ENCODE measurements at places on chromosomes 6 and 20.

DNA sequence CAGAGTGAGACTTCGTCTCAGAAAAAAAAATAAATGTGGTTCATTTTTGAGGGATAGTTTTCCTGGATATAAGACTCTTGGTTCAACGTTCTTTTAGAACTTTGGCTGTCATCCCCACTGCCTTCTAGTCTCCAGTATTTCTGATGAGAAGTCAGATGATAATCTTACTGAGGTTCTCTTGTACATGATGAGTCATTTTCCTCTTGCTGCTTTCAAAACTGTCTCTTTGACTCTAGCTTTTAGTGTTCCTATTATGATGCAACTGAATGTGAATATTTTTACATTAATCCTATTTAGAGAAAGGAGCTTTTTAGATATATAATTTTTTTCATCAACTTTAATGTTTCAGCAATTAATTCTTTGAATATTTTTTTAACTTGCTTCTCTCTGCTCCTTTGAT lies 46.0 kb upstream of the OR14J1 start:
- DNase-seq, result no peak

- DNase-seq, result no peak
Measured at GRCh38 chr6:26092443-26092842, 5.2 kb downstream of the HFE start.

DNA sequence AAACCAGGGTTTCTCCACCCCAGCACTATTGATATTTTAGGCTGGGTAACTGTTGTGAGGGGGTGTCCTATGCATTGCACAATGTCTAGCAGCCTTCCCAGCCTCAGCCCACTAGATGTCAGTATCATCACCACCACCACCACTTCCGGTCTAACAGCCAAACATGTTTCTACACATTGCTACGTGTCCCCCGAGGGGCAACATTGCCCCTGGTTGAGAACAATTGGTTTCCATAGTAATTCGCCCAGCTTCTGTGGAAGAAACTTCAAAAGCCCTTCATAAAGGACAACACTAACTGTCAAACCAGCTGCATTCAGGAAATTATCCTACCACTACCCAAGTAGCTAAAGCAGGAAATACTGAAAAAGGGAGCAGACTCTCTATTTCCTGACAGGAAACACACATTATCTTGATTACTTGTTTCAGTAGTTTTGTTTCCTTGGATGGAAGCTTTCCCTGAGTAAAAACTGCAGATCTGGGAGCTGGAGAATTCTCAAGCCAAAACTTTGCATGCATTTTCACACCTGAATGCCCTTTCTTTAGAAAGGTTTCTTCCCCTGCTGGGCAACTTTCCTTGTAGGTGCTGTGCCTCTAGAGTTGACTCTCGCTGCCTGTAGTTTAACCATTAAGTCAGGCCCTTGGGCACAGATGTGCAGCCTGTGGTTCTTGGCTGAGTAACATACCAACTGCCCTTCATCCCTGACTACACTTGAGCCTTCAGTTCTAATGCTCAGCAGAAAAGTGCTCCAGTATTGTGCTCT lies 23.6 kb downstream of the PKHD1 start:
- DNase-seq, result peak; percentile 9

GRCh38 chr6:16582446-16583143 lies 178.7 kb downstream of the ATXN1 start:
- DNase-seq, result no peak

GRCh38 chr6:99019381-99019780 lies 71.6 kb upstream of the FBXL4 start:
- DNase-seq, result no peak

DNA sequence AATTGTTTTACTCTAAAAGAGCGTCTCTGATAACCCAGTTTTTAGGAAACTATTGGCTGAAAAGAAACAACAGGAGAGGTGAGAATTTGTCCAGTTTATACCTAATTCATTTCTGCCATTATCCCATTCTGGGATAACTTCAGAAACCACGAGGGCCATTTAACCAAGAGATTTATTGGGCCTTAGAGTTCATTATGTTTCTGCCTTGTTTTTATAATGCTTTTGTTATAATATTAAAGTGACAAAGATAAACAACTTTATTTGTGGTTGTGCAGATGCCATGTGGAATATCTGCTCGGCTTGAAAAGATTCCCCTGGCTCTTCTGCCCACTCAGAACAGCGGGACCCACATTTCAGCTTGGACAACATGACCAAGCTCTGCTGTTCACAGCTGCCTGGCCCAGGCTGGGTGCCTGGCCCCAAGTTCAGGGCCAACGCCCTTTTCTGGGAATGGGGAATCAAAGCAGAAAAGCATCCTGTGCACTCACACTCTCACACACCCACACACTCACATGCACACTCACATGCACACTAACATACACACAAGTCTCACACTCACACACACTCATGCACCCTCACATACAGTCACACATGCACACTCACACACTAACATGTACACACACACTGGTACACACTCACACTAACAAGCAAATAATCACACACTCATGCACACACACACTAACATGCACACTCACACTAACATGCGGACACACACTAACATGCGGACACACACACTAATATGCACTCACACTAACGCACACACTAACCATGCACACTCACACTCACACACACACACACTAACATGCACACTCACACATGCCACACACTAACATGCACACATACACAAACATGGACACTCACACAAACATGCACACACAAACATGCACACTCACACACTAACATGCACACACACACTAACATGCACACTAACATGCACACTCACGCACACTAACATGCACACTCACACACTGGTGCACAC lies 86.7 kb upstream of the NEDD9 start:
- no peak for DNase-seq

GRCh38 chr6:169266746-169267591 lies 13.3 kb upstream of the THBS2 start:
- no peak for DNase-seq

GRCh38 chr20:32638848-32639247 lies 34.9 kb downstream of the C20orf203 start:
- no peak for DNase-seq

Measured in skeletal muscle cell (primary cell).